CD4-positive, alpha-beta T cell treated with Interleukin-15 for 4 hours (primary cell): ENCODE measurements at places on chromosomes 5 and 9.

GRCh38 chr5:129074903-129075302 is 19.6 kb upstream of the ISOC1 start:
- DNase-seq, result no peak

DNA sequence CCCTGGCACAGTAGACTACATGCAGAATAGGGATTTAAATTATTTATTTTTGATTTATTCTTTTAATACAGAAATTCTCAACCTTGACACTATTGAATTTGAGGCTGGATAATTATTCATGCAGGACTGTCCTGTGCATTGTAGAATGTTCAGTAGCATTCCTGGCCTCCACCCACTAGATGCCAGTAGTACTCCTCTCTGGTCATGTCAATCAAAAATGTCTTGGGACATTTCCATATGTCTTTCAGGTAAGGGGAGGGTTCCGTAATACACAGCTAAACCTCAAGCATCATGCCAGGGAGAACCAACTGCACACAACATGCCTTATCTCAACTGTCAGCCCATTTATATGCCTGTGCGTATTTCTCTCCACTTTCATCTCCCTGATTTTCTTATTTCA is 231.8 kb downstream of the BRINP1 start:
- DNase-seq, result no peak

GRCh38 chr9:106753155-106753671 is 109.8 kb upstream of the ZNF462 start:
- DNase-seq, result peak; percentile 0

DNA sequence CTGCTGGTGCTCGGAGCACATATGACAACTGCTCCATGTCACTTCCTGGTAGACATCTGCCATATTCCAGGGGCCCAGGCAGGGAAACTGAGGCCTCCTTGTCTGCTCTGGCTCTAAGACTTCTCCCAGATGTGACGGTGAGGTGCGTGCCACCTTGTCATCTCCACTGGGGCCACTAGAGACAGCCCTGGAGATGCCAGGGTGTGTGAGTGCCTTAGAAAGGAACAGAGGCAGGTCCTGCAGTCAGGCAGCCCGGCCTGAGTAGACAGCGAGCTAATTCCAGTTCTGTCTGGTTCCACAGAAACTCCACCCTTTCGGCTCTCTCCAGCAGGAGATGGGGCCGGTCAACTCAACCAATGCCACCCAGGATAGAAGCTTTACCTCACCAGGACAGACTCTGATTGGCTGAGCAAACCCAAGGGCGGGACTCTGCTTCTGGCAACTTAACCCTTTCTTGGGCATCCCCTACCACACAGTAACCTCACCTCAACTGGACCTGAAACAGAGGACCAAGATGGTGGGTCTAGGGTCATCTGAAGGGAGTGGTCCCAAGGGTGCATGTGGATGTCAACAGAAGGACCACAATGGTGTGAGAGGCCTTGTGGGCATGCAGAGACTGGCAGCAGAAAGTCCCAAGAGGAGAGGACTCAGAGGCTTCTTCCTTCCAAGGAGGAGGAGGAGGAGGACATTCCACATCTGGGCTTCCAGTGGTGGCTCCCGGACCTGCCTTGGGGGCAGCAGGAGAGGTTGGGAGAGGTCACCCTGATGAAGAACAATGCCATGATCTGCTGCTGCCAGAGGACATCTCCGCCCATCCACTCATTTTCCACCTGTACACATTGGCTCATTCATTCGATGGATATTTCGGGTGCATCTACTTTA is 77.7 kb downstream of the RGS3 start:
- DNase-seq, result no peak

- DNase-seq, result no peak
These were observed 59.8 kb downstream of the IRF1 start for GRCh38 chr5:132430746-132431145.

DNA sequence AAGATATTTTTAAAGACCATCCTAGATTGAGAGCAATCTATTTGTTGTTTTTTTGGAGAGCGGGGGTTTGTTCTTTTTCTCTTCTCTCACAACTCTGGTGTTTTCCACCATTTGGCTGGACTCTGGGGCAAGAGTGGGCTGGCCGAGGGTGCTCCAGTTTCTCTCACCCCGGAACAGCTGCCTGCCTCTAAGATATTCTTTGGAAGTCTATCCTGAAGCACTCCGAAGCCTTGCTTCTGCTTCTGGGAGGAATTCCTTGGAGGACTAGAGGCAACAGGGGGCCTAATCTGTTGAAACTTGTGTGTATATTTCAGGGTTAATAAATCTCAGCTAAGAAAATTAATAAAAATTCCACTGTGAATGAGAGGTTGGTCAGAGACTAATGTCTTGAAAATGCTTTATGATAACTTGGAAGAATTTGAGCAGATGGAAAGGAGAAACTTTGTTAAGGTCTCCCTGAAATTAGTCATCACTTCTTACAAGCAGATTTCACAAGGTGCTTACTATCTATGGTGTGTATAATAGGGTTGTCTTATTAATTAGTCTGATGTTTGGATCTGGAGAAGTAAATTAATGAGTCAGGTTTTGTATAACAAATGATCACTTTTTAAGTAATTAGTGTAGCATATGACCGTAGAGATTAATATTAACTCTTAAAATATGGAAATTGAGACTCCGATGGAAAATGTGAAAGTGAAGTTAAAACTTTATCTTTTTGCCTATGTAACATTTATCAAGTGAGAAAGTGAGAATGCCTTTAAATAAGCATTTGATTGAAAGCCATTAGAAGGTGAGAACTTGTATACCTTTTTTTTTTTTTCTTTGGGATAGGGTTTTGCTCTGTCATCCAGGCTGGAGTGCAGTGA is 4.0 kb downstream of the MAN2A1 start:
- no peak for DNase-seq

GRCh38 chr9:87160148-87161102 is 213.1 kb upstream of the GAS1 start:
- DNase-seq, result no peak

- no peak for DNase-seq
These were observed 58.8 kb upstream of the ANGPTL2 start for GRCh38 chr9:127181315-127181580.

DNA sequence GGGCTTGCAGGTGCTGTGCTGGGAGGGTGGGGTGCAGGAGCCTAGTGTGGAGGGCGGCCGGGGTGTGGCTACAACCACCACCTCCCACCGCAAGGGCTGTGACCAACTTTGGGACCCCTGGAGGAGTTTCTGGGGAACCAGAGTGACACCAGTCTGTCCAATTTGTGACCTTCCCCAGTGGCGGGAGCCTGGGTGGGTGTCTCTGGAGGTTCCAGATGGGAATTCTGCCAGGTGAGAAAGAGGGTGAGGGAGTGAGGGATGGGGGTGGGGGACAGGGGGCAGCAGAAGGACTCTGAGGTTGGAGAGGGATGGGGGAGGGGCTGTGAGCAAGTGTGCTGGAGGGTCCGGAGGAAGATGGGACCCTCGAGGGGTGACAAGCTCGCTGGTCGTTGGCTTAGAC is 4.2 kb upstream of the CACNA1B start:
- no peak for DNase-seq

GRCh38 chr9:103799959-103800358 is 294.1 kb upstream of the SMC2 start:
- DNase-seq, result no peak

DNA sequence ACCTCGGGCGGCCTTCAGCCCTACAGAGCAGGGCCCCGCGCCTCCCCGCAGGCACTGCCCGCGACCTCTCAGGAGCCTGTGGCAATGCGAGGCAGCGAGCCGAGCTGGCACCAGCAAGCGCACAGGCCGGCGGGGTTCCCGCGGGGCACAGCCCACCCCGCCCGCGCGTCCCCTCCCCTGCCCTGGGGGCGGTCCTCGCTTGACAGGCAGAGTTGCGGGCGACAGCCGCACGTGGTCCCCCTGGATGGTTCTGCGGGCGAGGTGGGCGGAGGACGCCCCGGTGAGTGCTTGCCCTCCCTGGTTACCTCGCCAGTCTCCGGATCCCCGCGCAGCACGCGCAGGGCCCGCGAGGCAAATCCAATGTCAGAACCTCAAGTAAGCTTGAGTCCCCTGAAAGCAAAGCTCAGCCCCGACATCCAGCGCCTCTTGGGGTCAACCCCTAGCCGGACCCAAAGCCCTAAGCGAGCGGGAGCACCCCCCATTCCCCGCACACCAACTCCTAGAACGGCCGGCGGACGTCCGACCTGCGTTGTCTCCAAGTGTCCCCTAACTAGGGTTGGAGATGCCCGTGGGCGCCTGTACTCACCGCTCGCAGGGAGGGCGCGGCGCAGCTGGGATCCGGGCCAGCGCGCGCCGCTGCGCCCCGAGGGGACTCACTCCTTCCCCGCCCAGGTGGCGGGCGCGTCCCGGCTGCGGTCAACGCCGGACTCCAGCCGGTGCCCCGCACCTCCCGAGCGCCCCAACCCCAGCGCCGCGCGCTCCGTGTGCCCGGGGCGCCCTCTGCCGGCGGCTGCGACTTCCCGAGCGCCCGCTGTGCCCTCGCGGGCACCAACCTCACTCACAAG is at the start of gene DRD1:
Gene DRD1 (minus strand): TSS at position 123 of the 845 bp plus-strand sequence. CDS start 1,083 bp downstream, outside the sequence.
- peak; percentile 19 for DNase-seq

- DNase-seq, result no peak
These were observed 28.0 kb upstream of the DAP start for GRCh38 chr5:10789021-10789420.

DNA sequence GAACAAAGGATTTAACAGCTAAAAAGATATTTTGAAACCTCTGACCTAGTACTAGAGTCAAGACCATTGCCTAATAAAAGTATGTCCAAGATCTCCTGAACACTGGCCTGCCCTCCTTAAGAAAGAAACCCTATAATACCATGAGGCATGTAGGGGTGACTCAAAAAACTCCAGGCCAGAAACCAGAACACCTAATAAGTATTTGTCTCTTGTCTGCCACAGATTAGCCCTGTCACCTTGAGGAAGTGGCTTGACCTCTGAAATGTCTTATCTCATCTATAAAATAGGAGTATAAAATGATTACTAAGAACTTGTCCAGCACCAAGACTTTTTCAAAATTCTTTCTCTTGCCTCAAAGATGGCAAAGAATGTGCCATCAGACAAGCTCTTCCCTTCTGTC is 125.5 kb upstream of the RASGRF2 start:
- no peak for DNase-seq

- no peak for DNase-seq
These were observed 193.6 kb downstream of the SREK1 start for GRCh38 chr5:66337626-66338226.

DNA sequence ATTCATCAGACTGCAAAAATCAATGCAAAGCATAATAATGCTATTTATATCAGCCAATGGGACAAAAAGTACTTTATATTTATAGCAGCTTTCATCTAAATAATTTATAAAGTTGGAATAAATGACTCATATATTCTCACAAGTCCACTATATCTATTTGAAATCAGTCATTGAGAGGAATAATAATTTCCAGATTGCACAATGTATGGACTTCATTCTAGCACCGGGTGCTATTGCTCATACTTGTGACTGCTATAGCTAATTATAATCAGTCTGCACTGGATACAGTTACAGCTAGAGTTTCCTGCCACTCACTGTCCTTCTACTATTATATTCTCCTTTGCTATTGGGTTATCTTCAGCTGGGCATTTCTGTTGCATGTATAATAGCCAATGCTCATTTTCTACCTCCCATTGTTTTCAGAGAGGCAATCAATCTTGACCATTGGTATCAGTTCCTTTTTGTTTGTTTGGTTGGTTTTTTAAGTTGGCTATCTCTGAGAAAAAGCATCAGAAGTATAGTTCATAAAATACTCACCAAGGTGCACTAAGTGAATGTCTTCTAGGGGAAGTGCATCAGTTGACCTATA is 1.9 kb downstream of the CDH18 start:
- no peak for DNase-seq

- no peak for DNase-seq
These were observed 418.8 kb downstream of the TLE4 start for GRCh38 chr9:79990536-79990935.

DNA sequence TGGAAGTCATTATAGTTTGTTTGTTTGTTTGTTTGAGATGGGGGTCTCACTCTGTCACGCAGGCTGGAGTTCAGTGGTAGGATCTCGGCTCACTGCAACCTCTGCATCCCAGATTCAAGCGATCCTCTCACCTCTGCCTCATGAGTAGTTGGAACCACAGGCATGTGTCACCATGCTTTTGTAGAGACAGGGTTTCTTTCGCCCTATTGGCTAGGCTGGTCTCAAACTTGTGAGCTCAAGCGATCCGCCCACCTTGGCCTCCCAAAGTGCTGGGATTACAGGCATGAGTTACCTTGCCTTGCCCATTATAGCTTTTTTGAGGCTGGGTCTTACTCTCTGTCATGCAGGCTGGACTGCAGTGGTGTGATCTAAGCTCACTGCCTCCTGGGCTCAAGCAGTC is 28.8 kb downstream of the NSD1 start:
- DNase-seq, result no peak

DNA sequence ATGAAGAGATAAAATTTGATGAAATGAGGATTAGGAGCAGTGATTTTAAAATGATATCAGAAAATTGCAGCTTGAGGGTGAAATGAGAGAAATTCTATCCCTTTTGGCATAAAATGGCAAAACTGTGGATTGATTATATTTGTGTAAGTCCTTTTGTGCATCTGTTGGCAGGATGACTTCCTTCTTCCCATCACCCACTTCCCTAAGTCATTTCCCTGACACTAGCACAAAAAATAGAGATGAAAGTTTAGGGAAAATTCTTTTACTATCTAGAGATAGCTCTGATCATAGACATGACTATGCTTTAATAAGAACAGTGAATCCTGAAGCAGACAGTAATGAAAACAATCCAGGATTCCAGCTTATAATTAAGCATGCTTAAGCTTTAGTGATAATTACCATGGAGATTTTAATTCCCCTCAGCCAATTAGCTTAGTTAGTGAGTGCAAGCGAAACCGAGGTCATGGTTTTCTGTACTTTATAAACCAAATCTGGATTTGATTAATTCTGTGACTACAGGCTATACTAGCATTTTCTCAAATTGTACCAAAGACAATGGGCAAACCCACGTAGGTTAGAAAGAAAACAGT is 163.6 kb upstream of the TARS1 start:
- no peak for DNase-seq

GRCh38 chr9:34500623-34501267 is 22.0 kb downstream of the ENHO start:
- peak; percentile 72 for DNase-seq

DNA sequence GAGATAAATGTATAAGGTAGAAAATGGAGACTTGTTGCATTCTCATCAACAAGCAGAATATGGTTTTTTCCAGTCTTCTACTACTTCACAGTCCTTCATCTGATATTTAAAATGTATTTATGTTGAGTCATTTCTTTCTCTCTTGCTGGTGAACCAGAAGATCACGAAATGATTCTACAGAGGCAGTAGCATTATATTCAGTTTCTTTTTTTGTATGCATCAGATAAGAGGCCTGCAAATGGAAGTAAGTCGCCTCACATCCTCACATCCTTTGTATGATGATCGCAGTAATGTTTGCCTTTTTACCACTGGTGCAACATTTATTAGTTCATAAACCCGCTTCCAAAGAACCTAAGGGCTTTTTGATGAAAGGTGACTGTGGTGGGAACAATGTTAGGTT is 22.1 kb upstream of the IL13 start:
- no peak for DNase-seq

- DNase-seq, result peak; percentile 54
These were observed at the start of gene PNPLA7 for GRCh38 chr9:137550231-137550621. Gene PNPLA7, minus strand, starts transcription at chr9:137550402. Its CDS starts 205 bp downstream, at chr9:137550197.

- DNase-seq, result no peak
These were observed 688.2 kb downstream of the CETN3 start for GRCh38 chr5:89721353-89721752.

GRCh38 chr9:131469356-131469755 is 33.4 kb upstream of the POMT1 start:
- DNase-seq, result no peak

- DNase-seq, result peak; percentile 64
These were observed 13.2 kb downstream of the ITK start for GRCh38 chr5:157193699-157194424.

- DNase-seq, result no peak
These were observed 367.4 kb downstream of the PSAT1 start for GRCh38 chr9:78664370-78664769.

GRCh38 chr9:130699047-130699446 is 5.5 kb downstream of the EXOSC2 start:
- DNase-seq, result no peak
